SIG-M5 (cell line): ENCODE measurements at places on chromosomes 1 and 21.

- no peak for DNase-seq
Measured at GRCh38 chr1:248788327-248788726, 32.8 kb upstream of the LYPD8 start.

DNA sequence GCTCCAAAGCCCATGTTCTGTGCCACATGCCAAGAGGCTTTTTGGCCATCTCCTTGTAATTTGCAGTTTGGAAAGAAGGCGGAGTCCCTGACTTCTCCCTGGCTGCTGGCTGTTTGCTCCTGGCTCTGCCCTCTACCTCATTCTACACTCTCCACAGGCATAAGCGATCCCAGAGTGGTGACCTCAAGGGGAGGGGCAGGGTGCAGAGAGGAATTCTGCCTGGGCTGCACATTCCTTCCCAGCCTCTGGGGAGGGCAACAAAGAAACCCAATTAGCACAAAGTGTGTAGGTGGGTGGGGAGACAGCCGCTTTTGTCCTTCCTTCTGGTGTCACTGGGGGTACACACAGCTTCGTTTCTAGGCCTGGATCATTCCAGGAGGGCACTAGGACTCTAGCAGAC, 95.3 kb downstream of the HIVEP3 start:
- no peak for DNase-seq

DNA sequence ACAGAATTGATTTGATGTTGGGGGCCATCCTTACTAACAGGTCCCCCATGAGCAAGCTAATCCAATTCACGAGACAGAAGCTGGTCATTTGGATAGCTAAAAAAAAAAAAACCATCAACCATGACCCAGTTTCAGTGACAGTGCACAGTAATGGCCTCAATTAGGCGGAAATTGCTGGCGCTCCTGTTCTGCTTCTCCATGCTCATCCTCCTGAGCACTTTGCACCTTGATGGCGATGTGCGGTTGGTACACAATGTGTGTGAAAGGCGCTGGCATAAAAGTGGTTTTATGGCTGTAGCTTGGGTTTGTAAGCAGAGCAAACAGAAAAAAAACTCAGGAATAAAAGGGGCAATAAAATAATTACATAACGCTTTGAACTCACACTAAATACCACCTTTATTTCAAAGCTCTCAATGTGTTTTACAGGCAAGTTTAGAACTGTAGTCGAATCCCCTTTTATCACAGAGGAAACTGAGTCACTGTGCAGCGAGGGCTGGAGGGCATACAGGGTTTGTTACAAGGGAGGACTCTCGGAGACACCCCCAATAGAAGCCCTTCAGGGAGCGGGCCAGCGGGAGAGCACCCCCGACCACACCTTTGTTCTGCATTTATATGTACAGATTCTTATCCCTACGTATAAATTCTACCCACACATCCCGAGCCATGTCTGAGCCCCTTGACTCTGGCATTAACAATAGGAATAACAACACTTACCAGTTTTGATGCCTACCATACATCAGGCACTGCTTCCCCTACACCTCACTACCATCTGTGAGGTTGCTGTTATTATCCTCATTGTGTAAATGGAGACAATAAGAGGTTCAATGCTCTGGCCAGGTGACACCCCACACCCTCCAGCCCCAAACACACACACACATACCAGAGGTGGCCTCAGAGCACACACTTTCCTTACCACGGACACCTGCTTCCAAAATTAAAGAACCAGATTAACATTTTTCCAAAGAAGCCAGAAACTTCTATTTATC, 213.5 kb upstream of the IRF2BP2 start:
- no peak for DNase-seq

DNA sequence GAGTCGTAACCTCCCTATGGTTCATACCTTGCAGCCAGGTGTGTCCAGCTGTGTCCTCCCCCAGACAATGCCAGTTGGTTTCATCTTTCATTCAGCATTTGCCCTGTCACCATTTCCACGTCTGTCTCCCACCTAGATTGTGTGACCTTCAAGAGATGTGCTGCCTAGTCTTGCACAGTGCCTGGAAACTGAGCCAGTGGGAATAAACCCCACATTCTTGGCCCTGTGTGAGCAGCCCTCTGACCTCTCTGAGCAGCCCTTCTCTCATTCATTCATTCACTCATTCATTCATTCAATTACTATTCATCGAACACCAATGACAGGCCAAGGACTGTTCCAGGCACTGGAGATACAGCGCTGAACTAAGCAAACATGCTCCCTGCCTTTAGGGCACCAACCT, 115.7 kb downstream of the GRIK3 start:
- DNase-seq = no peak

DNA sequence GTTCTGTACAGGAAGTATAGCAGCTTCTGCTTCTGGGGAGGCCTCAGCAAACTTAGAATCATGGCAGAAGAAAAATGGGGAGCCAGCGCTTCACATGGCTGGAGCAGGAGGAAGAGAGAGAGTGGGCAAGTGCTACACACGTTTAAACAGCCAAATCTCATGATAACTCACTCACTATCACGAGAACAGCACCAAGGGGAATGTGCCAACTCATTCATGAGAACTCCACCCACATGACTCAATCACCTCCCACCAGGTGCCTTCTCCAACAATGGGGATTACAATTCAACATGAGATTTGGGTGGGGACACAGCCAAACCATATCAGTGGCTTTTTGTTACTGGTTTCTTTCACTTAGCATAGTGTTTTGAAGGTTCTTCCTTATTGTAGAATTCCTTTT, 138.6 kb downstream of the SYT14 start:
- DNase-seq = no peak

GRCh38 chr1:30872948-30873263, 35.7 kb downstream of the SDC3 start:
- no peak for DNase-seq

DNA sequence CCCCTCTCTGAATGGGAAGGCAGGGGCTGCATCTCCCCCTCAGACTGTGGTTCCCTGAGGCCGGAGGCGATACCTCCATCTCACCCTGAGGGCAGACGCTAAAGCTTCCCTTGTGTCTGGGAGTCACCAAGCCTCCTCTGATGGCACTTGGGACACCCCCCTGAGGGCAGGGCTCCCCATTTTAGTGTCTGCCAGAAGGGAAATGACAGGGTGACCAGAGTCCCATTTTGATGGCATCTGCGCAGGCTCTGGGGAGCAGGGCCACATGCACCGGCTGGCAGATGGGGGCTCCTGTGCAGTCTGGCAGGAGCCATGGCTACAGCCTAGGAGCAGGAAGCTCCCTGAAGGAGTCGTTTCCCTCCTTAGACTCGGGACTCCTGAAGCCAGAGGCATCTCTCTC, 1.7 kb downstream of the S100A2 start:
- DNase-seq = no peak

GRCh38 chr1:235502601-235503402, 1.4 kb downstream of the B3GALNT2 start:
- no peak for DNase-seq

DNA sequence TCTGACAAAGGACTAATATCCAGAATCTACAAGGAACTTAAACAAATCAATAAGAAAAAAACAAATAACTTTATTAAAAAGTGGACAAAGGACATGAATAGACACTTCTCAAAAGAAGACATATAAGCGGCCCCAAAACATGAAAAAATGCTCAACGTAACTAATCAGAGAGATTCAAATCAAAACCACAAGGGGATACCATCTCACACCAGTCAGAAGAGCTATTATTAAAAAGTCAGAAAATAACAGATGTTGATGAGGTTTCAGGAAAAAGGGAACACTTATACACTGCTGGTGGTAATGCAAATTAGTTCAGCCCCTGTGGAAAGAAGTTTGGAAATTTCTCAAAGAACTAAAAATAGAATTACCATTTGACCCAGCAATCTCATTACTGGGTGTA, 102.2 kb downstream of the COL24A1 start:
- no peak for DNase-seq

DNA sequence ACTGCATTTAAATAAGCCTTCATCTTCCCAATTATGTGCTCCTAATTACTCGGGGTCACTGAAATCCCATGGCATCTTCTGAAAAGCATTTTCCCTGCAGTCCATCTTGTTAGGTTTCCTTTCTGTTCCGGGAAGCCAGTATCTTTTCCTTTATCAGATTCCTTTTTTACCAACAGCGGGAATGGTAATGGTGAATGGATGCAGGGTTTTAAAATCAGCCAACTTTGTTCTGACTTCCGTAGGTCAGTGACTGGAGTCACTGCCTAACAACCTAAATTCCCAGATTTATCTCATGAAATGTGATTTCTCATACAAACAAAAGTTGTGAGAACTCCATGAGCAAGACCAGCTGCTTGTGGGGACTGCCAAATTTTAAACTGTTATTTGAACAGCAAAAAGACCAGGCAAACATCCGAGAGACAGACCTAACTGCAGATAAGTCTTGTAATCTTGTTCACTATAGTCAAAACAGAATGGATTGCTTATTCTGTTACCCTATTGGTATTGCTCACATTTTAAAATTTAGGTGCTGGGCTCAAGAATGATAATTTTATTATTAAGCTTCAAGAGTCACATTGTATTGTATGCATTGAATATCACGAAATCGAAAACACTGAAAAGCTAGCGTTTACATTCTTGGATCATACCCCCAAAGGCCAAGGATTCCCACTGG, 1.2 kb upstream of the RWDD3 start:
- no peak for DNase-seq

GRCh38 chr1:214700437-214700836, 97.4 kb downstream of the CENPF start:
- no peak for DNase-seq

DNA sequence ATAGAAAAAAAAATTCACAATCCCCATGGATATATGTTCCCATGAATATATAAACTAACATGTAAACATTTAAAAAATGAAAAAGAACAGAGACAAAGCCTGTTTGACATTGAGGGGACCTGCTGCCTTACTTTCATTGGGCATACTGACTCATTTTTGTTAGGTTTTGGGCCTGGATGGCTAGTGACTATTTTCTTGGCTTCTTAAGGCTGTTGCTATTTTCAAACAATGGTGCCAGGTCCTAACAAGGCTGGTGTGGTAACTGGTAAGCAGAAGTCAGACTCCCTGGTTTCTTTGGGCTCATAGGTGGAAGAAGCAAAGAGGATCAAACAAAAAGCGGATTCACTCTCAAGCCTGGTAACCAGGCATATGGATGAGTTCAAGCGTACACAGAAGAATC, 51.0 kb downstream of the LAMC2 start:
- DNase-seq = no peak

DNA sequence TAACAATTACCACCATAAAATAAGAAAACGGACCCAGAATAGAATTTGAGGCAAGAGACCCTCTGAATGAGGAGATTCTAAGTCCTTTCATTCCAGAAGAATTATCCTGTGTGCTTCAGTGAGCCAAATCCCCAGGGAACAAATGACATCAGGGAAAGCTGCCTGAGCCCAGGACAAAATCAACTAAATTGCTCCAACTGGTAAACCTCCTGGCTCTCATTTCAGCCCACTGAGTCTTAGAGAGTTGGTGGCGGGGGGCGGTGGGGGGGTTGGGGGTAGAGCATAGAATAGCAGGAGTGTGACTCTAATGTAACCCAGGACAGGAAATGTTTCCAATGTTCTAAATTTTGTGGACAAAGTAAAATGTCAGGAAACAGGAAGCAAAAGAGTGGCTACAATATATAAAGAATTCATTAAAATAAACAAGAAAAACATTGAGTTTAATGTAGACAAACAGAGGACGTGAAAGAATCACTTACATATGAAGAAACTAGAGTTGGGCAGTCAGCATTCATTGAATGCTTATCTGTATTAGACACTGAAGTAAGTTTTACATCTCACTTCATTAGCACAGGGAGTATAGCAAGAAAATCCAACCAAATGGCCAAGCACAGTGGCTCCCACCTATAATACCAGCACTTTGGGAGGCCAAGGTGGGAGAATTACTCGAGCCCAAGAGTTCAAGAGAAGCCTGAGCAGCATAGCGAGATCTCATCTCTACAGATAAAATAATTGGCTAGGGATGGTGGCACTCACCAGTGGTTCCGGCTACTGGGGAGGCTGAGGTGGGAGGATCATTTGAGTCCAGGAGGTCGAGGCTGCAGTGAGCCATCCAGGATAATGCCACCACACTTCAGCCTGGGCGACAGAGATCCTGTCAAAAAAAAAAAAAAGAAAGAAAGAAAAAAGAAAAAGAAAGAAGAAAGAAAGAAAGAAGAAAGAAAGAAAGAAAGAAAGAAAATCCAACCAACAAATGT, 75.1 kb downstream of the DHRS3 start:
- DNase-seq = no peak

GRCh38 chr1:84834419-84835064, 58.5 kb downstream of the LPAR3 start:
- no peak for DNase-seq

GRCh38 chr1:29634746-29635335, 398.5 kb downstream of the PTPRU start:
- no peak for DNase-seq

GRCh38 chr1:86522240-86522639, 24.6 kb upstream of the CLCA4 start:
- no peak for DNase-seq

GRCh38 chr1:224080115-224080774, 33.7 kb upstream of the FBXO28 start:
- no peak for DNase-seq

DNA sequence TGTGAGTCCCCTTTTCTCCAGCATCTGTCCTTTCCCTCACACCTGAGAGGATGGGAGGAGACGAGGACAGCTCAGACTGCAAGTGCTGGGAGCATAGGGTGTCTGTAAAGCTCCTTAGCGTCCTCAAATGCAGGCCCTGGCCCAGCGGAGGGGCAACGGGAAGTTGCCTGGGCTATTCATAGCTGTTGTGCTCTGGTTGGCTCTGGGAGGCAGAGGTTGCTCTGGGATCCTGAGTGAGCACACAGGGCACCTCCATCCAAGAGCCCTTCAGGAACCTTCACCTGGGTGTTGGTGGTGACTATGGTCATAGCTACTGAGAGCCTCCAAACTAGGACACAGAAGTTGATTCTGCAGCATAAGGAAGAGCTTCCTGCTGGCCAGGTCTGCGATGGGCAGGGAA, 2.6 kb downstream of the PADI1 start:
- DNase-seq = no peak

DNA sequence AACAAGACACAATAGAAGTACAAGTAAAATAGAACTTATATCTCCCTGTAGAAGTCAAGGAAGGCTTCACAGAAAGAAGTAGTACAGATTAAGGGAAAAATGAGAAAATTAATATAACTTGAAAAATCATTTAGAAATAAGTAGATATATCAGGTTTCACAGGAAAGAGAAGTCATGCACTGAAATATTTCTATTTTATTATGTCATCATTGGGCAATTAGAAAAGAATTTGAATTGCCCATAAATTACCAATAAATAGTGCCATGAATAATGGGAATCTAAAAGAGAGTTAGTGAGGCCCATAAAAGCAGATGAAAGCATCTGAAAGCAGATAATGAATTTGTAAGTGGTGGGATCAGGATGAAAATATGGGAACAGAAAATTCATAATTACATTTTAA, 1597.8 kb downstream of the PLA2G4A start:
- no peak for DNase-seq

DNA sequence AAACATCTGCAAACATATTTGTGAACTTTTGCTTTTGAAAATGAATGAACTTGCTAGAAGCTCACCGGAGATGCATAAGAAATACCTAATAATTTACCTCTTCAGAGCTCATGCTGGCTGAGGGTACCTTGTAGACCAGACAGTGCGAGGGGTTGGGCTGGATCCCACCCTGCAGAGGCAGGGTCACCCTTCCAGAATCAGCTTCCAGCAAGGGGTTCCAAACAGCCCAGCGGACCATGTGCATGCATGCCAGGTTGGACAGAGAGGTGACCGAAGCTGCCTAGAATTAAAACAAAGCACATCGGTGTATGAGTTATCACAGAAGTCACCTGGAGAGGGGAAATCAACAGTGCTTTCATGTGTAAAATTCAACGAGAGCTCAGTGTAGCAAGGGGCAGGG, 59.2 kb downstream of the NPHP4 start:
- DNase-seq = no peak
